ENCODE measurements at places on chromosomes 3 and 15.

GRCh38 chr3:96813134-96813819 is 1.1 kb upstream of the EPHA6 start:
- DNase-seq, result peak; percentile 84

GRCh38 chr3:151919030-151919328 is 45.5 kb downstream of the SUCNR1 start:
- no peak for DNase-seq

DNA sequence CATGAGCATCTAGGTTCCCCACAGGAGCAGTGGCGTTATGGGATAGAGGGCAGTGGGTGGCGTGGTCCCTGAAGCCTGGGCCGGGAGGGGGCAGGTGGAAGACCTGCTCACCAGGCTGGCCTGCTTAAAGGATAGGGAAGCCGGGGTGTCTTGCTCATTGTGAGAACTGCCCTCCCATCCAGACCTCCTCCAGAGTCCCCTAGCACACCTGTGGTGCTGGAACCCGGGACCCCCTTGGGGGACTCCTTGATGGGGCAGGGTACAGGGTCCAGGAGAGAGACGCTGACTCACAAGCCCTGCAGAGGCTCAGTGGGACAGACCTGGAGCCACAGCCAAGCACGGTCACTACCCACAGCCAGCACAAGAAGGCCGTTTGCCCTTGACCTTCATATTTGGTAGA is 2.8 kb upstream of the RHCG start:
- DNase-seq, result peak; percentile 63

- no peak for DNase-seq
Observed at GRCh38 chr3:186025161-186025560, 83.7 kb downstream of the ETV5 start.

DNA sequence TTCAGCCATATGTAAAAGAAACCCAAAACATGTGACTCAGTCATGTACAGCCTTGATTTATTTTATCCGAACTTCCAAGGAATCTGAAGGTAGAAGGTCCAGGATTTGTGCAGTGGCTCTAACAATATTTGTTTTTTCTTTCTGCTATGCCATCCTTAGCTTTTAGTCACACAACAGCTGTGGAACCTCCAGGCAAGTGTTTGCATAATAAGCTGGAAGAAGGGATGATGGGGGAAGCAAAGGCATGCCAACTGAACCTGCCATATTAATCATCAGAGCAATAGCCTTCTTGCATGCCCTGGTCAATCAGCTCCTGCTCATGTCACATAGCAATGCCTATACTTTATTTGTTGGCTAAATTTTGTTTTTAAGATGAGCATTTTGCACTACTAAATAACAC is 444.7 kb upstream of the ARPP21 start:
- no peak for DNase-seq

DNA sequence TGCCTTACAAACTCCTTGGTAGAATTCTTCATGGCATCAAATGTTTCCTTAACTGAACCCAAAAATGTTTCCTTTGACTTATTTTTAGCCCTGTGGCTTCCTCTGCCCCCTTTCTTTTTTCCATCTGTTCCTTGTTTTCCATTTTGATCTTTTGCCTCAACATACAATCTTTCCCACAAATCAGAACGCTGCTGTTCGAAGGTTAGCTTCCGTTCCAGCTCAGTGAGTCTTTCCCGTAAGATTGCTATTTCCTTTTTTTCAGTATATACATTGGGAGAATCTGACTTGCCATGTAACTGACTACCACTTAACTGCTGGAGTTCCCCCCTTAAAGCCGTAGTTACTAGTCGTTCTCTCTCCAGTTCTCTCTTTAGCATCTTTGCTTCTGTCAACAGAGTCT is 41.2 kb downstream of the PIGB start:
- no peak for DNase-seq

GRCh38 chr15:47717036-47717612 is at the start of gene SEMA6D:
Gene SEMA6D (plus strand): TSS chr15:47717505. CDS start chr15:47759799, 42,294 bp downstream.
- DNase-seq, result peak; percentile 90

DNA sequence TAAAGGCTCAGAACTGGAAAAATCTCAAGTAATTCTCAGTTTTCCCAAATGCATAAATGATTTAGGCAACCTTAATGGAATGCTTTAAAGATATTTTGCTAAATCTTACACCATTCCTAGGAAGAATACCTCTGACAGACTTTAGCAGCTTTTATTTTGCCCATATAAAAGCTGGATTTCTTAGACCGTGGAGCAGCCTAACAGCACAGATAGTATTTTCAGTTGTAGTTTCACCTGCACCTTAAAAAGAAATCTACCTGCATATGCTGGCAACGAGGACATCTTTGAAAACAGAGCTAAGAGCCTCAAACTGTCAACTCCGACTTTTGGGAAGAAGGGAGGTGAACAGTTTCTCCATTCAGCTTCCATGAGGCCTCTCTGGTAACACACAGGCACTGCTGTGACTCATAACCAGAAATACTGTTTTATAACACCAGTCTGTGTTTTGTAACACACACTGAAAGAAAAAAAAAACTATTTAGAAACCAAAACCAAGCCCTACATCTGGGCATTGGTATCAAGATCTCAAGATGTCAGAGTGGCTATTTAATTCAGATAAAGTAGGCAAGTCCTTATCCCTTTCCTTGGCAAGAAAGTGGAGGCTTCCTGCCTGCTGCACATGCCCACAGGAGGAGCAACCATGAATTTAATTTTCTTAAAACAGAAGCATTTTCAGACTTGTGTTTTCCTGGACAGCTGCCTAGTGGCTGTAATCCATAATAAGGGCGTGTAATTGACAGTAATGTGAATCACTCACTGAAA is 181.5 kb upstream of the ICE2 start:
- no peak for DNase-seq

DNA sequence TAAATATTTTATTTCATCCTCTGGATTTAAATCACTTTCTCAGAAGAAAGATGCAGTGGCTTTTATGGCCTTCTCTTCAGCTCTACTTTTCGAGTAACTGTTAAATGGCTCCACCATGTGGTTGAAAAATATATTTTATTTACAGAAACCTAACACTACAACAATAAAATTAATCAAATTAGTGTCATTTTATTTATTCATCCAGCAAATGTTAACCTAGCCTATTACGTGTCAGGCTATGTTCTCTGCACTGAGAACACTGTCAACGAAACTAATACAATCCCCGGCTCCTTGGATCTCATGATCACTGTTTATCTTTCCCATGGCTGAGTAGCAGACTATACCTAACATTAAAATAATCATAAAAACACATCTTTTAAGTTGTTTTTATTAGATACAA is 148.0 kb upstream of the OSTN start:
- no peak for DNase-seq

- no peak for DNase-seq
Observed at GRCh38 chr15:67547064-67547463, 4.6 kb downstream of the MAP2K5 start.

DNA sequence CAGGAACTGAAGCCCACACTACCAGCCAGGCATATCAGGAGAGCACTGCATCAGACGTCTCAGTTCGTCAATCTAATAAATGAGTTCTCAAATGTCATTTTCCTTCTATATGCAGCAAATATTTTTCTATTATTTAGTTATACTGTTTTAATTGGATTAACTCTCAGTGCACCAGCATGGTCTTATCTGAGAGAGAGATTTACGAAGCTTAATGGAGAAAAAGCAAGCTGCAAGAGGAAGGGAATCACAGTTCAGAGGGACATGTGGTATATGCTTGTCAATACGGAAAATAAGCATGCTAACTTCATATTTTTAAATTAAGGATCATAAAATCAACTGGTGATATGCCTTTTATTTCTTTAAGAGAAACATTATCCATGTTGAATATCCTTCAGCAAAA is 213.1 kb upstream of the NECTIN3 start:
- no peak for DNase-seq

- DNase-seq, result peak; percentile 53
Observed at GRCh38 chr3:123098426-123099330, 31.9 kb downstream of the PDIA5 start.

GRCh38 chr3:171485338-171485737 is 25.1 kb upstream of the TNIK start:
- no peak for DNase-seq

DNA sequence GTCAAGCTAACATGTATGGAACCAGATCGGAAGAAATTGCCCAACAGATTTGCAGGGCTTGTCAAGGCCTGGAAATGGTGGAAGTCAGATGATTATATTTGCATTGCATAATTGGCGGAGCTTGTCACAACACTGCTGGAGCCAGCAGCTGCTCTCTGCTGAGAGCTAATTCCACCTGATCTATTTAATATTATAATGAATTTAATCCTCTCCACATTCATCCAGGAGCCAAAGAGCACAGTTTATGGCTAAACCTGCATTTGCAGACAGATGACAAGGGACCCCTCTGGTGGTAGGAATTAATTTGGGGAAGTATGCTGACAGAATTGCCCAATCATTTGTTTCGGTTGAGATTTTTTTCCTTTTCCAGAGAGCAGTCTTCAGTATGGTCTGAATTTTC is 730.2 kb downstream of the TUSC7 start:
- DNase-seq, result no peak

DNA sequence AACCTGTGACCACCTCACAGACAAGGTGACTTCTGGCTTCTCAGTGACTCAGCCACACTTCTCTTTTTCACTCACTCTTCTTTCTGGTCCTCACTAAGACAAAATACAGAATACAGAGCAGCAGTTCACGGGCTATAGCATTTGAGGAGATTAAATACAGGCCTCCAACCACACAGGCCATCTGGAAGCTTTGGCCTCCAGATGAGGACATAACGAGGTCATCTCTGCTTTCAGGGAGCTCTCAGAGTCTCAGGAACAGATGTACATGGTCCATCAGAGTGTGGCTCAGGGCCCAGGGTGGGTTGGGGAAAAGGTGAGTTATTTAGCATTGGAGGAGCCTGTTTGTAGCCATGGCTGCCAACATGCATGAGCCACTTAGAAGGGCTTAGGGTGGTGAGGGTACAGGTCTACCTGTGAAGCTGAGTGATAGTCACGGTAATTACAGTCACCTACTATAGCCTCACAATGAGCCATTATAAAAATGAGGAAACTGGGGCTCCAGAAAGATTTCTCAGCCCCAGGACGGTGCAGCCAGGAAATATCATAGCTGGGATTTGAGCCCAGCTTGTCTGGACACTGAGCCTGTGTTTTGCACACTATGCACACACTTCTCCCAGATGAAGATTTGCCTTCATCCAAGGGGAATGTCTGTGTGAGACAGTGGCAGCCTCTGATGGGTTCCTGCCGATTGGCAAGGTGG is 159.8 kb upstream of the CTDSPL start:
- no peak for DNase-seq

GRCh38 chr3:40097131-40098117 is 212.1 kb upstream of the EIF1B start:
- DNase-seq, result no peak

- no peak for DNase-seq
Observed at GRCh38 chr3:195012100-195012499, 258.9 kb downstream of the XXYLT1 start.

GRCh38 chr15:25947323-25948314 is 84.5 kb upstream of the ATP10A start:
- no peak for DNase-seq

GRCh38 chr3:167872941-167873340 is 137.4 kb downstream of the SERPINI1 start:
- DNase-seq, result no peak

DNA sequence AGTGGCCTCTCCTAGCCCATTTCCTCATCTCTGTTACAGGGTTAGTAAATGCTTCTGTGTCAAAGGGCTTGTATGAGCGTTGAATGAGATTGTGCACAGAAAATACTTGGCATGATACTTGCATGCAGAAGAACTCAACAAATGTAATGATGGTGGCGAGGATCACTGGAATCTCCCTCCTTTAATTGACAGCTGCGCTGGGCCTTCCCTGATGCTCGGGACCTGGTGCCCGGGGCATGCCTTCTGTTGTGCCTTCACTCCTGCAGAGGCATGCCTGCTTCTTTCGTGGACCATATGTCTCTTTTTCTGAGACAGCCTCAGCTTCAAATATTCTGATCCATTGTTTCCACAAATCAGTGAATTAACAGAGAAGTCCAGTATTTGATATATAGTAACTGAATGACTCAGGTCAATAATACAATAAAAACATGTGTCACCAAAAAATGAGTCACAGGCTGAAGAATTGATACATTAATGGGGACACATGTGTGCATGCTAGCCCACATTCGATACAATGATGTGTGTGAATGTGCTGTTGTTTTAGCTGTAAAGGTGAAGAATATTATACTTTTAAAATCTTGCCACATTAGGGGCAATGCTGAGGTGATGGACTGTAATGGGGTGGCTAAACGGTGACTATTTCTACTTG is 243.3 kb upstream of the TBL1XR1 start:
- DNase-seq, result no peak

- DNase-seq, result no peak
Observed at GRCh38 chr15:70516408-70517193, 246.8 kb downstream of the UACA start.

Measured in left forelimb (tissue), 1 donor.